PC-9 (cell line): ENCODE measurements at places on chromosomes 2 and 18. TPM values are rescaled to one million over a fixed set of nuclear protein-coding genes. Genes with fewer than 3 reads are reported as not detected.

Gene CFAP65
- not detected in 2 replicates for total RNA-seq

Gene ALKAL2
- not detected in 2 replicates for total RNA-seq

Gene MRO
- not detected in 2 replicates for total RNA-seq

Gene ALLC
- total RNA-seq = not detected in 2 replicates

Gene C2orf68
- total RNA-seq = 46.0 and 48.6 TPM in 2 replicates

Gene ABCA12
- 1.8 and 2.0 TPM in 2 replicates for total RNA-seq

Gene VWA3B
- total RNA-seq = not detected in 2 replicates

Gene GTF2A1L
- not detected in 2 replicates for total RNA-seq

Gene DDX18
- total RNA-seq = 59.8 and 76.0 TPM in 2 replicates

Gene COL6A3
- total RNA-seq = 0.57 and 0.75 TPM in 2 replicates

Gene C2orf66
- 0.22 TPM in 1 of 2 replicates, not detected in the other for total RNA-seq

Gene CFC1B
- not detected in 2 replicates for total RNA-seq

Gene UGT1A8
- 0.17 and 0.20 TPM in 2 replicates for total RNA-seq

Gene PFN4
- total RNA-seq = 1.2 and 2.6 TPM in 2 replicates

Gene GKN2
- total RNA-seq = not detected in 2 replicates

Gene ABCG5
- not detected in 2 replicates for total RNA-seq

Gene IL1A
- total RNA-seq = 0.55 TPM in 2 replicates

Gene FIGN
- total RNA-seq = 3.1 and 7.4 TPM in 2 replicates

Gene SLC9A4
- total RNA-seq = 0.85 and 1.1 TPM in 2 replicates

Gene RNF25
- total RNA-seq = 24.6 and 27.2 TPM in 2 replicates

Gene CRYGD
- total RNA-seq = not detected in 2 replicates

Gene MEIS1
- 5.4 and 9.1 TPM in 2 replicates for total RNA-seq

Gene SUPT7L
- total RNA-seq = 29.3 and 33.0 TPM in 2 replicates

Gene ZC3H6
- total RNA-seq = 9.1 and 10.0 TPM in 2 replicates

Gene DNAH7
- 2.2 and 3.8 TPM in 2 replicates for total RNA-seq

Gene SIX2
- total RNA-seq = 10.2 and 11.9 TPM in 2 replicates

Gene GRHL1
- 8.6 and 10.6 TPM in 2 replicates for total RNA-seq

Gene ASPRV1
- total RNA-seq = 0.30 and 0.48 TPM in 2 replicates

Gene ACSL3
- total RNA-seq = 300 and 446 TPM in 2 replicates

Gene IMPACT
- total RNA-seq = 29.0 and 32.9 TPM in 2 replicates

Gene RAPGEF4
- 0.53 TPM in 1 of 2 replicates, not detected in the other for total RNA-seq

Gene MBD1
- 43.2 and 43.5 TPM in 2 replicates for total RNA-seq

Gene MALT1
- 19.0 and 19.6 TPM in 2 replicates for total RNA-seq

Gene SF3B1
- total RNA-seq = 127 and 156 TPM in 2 replicates

Gene SCTR
- not detected in 2 replicates for total RNA-seq

Gene PDCL3
- total RNA-seq = 22.7 and 23.5 TPM in 2 replicates

Gene KIAA2012
- not detected in 2 replicates for total RNA-seq

Gene DNPEP
- 99.1 and 107 TPM in 2 replicates for total RNA-seq

Gene TXNDC2
- total RNA-seq = 0.11 TPM in 1 of 2 replicates, not detected in the other

Gene CLASP1
- 61.8 and 83.5 TPM in 2 replicates for total RNA-seq

Gene ALPP
- 47.5 and 57.8 TPM in 2 replicates for total RNA-seq

Gene SCYGR4
- not detected in 2 replicates for total RNA-seq

Gene IL1RL1
- 0.55 and 1.7 TPM in 2 replicates for total RNA-seq

Gene CLK1
- total RNA-seq = 38.5 and 57.0 TPM in 2 replicates

Gene ANKRD30B
- total RNA-seq = not detected in 2 replicates

Gene ALPG
- total RNA-seq = 0.76 and 1.2 TPM in 2 replicates

Gene CROCC2
- total RNA-seq = not detected in 2 replicates

Gene CYP26B1
- 0.55 and 1.3 TPM in 2 replicates for total RNA-seq
